Inflammatory macrophage treated with lipopolysaccharide for 4 hours (primary cell): ENCODE measurements at places on chromosomes 7 and 10.

- DNase-seq = no peak
Measured at GRCh38 chr7:141263508-141263907, 189.6 kb downstream of the TMEM178B start.

DNA sequence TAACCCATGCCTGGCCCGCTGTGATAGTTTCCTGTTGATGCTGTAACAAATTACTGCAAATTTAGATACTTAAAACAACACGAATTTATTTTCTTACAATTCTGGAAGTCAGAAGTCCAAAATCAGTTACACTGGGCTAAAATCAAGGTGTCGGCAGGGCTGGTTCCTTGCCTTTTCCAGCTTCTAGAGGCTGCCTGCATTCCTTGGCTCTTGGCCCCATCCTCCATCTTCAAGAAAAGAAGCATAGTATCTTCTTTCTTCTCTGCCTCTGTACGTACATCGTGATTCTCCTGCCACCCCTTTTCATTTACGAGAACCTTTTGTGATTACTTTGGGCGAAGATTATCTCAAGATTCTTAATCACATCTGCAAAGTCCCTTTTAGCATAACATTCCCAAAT lies 1.6 kb upstream of the TIAL1 start:
- DNase-seq = no peak

GRCh38 chr10:25047591-25048301 lies 31.3 kb downstream of the THNSL1 start:
- no peak for DNase-seq

- peak; percentile 63 for DNase-seq
Measured at GRCh38 chr10:5776881-5777197, 36.4 kb downstream of the GDI2 start.

- DNase-seq = no peak
Measured at GRCh38 chr7:44757311-44757710, 8.7 kb downstream of the ZMIZ2 start.

DNA sequence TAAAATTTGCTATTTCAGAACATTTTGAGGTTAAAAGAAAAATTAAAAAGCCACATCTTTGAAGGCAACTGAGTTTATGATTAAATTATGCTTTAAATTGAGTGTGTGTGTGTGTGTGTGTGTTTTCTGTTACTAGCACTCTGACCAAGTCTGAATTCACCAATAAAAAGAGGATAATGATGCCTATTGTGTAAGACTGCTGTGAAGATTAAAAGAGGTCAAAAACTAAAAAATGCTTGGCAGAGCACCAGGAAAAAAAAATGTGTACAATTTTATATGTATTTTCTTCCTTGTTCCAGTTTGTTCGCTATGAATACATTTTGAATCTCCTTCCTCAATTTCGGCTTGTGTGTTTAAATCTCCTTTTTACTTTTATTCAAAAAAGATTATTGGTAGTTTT lies 316.6 kb upstream of the MAGI2 start:
- no peak for DNase-seq

GRCh38 chr7:115038158-115038557 lies 116.3 kb downstream of the MDFIC start:
- DNase-seq = no peak

GRCh38 chr10:109282510-109282909 lies 640.8 kb downstream of the XPNPEP1 start:
- no peak for DNase-seq

DNA sequence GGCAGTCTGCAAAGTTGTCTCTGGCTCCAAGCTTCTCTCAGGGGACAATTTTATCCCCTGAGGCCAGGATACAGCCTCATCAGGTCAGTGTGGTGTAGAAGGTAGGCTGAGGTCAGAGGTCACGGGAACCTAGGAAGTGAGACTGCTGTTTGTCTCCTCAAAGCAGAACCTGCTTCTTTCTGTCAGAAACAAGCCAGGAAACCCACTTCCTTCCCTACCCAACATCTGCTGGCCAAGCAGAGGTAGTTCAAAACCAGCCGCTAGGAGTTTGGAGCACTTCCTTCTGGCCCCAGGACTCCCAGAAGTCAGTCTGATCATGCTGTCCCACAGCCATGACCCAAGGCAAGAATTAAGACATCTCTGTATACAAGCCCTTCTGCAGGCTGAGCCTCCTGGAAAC lies 12.2 kb downstream of the CLRN3 start:
- DNase-seq = peak; percentile 77

GRCh38 chr7:150390205-150390604 lies 11.1 kb downstream of the ZNF775 start:
- no peak for DNase-seq

GRCh38 chr7:102993718-102994029 lies 80.9 kb downstream of the LRRC17 start:
- DNase-seq = peak; percentile 81

GRCh38 chr10:72095195-72095594 lies 6.8 kb upstream of the SPOCK2 start:
- DNase-seq = peak; percentile 27

DNA sequence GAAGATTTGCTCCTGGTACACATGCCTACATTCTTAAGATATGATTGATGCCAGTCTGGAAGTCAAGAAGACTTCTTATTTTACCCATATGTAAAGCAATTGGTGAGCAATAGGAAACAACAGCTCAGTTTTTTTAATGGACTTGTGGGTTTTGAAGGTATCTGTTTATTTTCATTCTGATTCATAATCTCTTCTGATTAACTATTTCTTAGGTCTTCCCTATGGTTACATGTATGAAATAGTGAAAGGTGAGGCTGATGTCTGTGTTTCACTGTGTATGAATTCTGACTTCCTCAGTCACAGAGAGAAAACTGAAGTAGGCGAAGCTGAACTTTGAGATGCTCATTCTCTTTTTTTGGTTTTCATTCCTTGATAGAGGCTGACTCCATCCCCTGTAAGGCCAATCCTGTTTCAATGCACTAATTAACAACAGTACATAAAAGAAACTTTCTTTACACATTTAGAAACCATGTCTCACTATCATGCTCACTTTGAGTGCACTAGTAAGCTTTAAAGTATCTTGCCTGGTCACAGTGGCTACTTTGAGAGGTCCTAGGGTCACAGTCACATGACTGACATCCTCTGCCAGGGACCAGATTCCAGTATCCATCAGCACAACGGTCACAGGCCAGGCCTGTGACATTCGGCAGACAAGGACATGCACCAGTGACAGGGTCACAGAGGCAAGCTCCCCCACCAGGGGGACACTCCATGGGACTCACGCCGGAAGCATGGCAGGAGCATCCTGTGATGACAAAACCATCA lies 59.5 kb upstream of the LAMB1 start:
- no peak for DNase-seq

DNA sequence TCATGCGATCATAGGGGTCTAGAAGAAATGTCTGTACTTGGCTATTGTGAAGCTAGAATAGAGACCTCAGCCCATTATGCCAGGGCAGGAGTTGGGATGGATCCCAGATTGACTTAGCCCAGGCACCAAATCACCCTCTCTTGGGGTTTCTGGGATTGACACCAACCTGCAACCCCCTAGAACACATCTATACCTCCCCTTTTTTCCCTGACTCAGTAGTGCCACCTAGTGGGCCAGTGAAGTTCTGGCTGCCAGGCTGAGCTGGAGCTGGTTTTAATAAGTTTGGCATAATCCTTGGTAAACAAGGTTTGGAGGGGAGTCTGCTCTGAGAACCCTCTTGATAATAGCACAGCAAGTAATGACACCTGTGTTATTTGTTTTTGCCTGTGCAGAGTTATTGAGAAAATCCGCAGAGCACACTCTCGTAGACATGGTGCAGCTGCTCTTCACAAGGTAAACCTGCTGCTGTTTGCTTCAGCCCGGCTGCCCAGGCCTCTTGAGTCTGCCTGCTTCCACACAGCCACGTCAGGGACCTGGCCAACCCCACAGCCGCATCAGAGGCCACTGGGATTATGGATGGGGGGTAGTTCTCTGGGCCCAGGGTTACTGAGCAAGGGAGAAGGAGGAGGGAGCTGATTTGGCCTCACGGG lies 43.3 kb upstream of the NFKB2 start:
- peak; percentile 63 for DNase-seq

DNA sequence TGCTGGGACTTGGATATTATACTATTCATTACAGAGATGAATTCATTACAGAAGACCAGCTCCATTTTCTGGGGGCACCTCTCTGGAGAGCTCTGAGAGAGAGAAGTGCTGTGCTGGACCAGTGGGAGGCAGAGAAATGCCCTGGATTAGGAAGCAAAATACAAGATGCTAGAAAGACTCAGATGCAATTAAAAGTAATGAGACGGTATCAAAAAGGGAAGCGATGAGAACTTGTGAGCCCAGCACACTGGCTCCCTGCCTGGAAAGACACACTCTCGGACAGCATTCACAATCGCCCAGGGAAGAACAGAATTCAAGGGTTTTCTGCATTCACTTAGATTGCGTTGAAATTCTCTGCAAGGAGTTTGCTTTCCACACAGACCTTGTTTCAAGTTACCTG lies 3.5 kb upstream of the FRAT2 start:
- no peak for DNase-seq

- DNase-seq = no peak
Measured at GRCh38 chr10:45548068-45548467, 124.5 kb downstream of the ZFAND4 start.

GRCh38 chr7:40400525-40400924 lies 265.7 kb downstream of the SUGCT start:
- DNase-seq = no peak

DNA sequence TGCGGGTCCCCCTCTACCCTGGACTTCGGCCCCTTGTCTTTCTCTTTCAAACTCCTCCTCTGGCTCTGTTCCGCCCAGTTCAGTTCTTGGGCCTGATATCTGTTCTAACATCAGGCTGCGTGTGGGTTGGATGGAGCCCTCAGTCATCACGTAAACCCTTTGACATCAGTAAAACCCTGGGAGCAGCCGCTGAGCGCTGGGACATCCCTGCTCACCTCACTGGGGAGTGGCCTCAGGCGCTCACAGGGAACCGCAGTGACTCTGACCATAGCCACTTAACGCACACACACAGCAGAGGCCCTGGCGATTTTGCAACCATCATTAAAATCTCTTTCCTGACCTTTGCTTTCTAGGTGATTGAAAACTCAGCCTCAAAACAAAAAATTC lies 113.3 kb downstream of the CYTH3 start:
- DNase-seq = no peak

DNA sequence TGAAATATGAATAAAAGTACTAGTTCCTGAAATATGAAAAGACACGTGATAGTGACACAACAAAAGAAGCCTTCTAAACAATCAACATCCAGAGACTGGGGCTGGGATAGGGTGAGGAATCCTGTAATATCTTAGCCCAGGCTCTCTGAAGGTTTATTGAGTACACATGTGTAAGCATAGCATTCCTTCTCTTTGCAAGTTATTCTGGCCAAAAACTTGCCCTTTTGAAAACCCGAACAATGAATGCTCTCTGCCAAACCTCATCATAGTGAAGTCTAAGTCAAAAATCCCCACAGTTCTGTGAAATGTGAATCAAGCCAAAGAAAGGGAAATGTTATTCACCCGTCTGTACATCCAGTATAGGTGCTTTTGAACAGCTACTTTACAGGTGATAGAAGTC lies 11.6 kb downstream of the SEMA3D start:
- no peak for DNase-seq

- DNase-seq = peak; percentile 78
Measured at GRCh38 chr10:10418387-10418786, 599.3 kb upstream of the CELF2 start.

DNA sequence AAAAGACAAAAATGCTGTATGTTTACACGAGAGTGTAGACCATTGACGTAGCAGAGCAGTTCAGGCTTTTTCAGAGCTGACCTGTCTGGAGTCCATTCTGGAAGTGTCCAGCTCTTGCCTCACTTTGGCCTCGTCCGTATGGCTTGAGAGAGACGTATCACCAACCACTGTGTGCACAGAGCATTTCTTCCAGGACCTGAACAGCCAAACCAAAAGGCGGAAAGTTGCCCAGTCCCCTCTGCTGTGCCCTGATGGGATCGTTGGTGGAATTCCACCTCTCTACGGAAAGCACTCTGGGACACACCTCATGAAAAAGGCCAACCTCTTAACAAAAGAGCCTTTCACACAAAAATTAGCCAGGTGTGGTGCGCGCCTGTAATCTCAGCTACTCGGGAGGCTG lies 184.7 kb upstream of the SH2B2 start:
- no peak for DNase-seq

GRCh38 chr10:59954296-59954695 lies 47.9 kb upstream of the CCDC6 start:
- no peak for DNase-seq

DNA sequence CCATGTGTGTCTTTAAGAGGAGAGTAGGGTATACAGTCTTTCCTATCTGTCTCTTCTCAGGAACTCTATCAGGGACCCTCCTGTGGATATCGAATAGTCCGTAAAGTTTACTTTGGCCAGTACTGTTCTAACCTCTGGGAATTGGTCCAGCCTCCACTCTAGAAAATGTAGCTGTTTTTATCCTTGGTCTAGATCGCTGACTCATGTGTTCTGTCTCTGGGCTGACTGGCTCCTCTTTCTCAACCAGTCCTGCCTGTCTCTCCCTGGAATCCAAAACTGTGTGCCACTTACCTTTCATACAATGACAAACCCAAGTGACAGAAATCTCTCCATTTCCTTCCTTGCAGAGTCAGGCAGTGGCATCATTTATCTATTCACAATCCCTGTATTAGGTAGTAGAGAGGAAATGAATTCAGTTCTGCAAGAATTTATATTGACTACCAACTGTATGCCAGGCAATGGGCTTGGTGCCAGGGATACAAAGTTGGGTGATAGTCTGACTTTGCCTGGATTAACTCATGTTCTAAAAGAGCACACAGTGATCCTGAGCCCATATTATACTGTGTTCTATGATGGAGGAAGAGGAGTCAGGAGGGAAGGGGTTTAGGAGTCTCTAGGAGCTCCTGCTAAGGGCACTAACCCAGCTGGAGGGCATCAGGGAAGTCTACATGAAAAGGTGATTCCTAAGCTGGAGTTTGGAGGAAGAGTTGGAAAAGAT lies 232.7 kb downstream of the LRMDA start:
- DNase-seq = no peak

DNA sequence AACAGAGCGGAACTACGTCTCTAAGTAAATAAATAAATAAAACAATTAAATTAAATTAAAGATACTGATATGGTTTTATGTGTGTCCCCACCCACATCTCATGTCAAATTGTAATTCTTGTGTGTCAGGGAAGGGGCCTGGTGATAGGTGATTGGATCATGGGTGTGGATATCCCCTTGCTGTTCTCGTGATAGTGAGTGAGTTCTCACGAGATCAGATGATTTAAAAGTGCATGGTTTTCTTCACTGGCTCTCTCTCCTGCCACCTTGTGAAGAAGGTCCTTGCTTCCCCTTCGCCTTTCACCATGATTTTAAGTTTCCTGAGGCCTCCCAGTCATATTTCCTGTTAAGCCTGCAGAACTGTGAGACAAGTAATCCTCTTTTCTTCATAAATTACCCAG lies 29.0 kb upstream of the OGDHL start:
- no peak for DNase-seq

DNA sequence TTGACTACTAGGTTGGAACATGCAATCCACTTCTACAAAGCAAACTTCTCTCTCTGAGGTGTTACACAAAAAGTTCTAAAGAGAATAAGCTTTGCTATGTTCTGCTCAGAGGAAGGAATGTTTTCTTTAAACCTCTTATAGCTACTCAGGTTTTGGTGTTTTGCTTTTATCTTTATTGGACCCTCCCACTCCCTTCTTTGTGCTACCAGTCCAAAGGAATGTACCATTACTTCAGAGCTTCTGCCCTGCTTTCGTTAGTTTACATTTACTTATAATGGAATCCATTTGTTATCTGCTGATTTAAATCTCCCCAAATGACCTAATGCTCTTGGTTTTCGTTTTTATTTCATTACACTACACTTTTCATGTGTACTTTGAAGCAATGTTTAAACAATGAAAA lies 154.9 kb downstream of the ATE1 start:
- no peak for DNase-seq
